ENCODE measurements at places on chromosomes 12 and 14.

- DNase-seq, result no peak
Observed at GRCh38 chr12:121277374-121277759, 19.1 kb downstream of the CAMKK2 start.

- DNase-seq, result no peak
Observed at GRCh38 chr14:63662776-63663175, 21.1 kb upstream of the WDR89 start.

- no peak for DNase-seq
Observed at GRCh38 chr12:103086471-103086870, 129.0 kb downstream of the ASCL1 start.

- no peak for DNase-seq
Observed at GRCh38 chr12:4424422-4424821, 21.2 kb downstream of the FGF6 start.

DNA sequence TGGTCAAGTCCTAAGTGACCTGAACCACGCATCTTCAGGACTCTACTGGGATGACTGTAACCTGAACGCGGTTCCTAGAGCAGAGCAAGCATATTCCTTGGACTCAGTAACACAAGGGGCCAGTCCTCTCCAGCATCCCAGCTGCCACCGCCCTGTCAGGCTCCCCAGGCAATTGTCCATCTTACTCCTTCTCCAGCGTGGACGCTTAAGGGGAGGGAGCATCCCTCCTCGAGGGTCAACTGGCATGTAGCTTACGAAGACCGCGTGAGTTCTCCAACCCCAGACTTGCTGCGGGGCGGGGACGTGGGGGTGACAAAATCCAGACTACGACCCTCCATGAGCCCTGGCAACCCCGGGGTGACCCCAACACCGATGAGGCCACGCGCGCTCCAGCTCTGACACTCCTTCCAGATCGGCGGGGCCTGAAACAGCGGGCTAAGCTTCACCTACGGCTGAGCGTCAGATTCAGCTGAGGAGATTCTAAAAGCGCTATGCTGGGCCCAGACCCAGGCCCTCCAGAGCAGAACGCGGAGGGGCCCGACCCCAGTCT, 846 bp upstream of the MTHFD1 start:
- DNase-seq, result no peak

DNA sequence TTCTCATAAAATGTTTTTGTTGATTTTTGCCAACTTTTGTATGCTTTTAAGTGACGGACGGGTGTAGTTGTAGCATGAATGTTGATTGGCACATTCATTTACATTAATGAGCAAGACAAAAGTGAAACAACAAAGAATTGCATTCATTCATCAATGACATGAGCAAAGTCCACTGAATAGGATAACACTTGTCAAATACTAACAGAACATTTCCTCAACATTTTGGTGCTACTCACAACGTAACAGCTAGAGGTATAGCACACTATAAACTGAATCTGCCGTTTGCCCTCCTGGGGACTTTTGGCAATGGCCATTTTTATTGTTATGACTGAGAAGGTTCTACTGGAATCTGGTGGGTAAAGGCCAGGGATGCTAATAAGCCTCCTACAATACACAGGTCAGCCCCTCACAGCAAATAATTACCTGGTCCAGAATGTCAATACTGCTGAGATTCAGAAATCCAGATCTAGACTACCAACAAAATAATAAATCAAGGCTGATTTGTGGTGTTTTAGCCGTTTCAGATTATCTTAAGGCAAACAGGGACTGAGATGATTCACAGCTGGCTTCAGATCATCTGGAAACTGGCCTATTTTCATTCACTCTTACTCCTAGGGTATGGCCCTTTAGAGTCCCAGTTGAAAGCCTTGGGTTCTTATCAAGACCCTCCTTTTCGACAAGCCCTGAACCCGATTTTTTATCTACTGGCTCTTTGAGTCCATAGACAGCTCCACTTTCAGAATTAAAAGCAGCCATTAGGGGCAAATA, 22.5 kb upstream of the CDKN3 start:
- DNase-seq, result no peak

GRCh38 chr12:99352269-99352668, 295.3 kb upstream of the GARIN6 start:
- DNase-seq, result no peak

DNA sequence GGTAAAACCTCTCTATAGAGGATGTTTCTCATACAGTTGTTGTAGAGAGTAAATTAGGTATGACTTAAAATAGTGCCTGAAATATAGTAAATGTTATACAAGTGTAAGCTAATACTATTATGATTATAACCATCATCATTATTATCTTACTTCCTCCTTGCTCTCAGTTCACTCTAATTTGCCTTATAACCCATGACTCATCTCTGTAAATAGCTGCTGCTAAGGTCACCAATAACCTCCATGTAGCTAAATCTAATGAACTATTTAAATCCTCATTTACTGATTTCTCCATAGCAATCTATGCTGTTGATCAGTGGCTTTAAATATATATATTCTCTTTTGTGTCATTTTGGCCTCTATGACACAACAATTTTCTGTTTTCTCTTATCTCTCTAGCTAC, 109.6 kb downstream of the RMST start:
- no peak for DNase-seq

DNA sequence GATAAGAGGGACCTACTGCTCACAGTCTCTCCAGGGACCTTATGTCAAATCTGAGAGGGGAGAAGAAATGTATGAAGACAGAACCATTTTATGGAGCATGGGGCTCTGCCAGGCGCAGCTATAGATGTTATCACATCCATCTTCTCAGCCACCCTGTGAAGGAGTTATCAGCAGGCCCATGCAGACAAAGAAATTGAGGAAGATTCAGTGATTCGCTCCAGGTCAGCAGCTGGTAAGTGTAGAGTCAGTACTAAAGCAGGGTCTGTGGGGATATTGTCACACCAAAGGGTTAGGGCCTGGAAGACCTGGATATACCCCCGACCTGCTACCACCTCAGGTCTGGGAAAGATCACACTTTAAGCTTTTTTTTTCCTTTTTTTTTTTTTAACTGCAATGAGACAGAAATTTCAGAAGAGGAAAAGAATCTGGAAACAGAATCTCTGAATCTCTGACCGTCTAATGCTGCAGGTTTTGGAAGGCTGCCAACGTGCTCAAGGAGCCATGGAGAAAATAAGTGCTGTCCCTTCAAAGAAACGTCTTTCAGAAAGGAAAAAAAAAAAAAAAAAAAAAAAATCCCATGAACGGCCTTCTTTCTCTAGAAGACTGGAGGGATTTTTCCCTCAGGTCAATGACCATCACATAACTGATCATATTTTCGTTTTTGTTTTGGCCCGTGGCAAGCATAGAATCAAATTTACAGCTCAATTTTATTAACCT, 73.3 kb upstream of the PLEKHG7 start:
- DNase-seq, result no peak

DNA sequence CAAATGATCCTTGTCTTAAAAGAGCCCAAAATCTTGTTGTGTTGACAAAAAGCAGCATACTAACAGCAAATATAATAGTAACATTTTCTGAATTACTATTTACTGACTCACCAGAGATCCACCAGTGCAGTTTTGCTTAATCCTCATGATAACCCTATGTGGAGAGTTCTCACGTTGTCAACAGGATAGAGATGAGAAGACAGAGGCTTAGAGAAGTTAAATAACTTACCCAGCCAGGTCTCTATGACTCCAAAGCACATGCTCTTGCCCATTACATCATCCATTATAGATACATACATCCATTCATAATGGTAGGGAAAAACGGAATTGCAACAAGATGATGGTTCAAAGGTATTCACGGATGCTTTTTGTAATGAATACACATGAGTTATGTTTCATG, 111.9 kb downstream of the PAX9 start:
- no peak for DNase-seq

- no peak for DNase-seq
Observed at GRCh38 chr12:21502872-21503271, 1.3 kb downstream of the GOLT1B start.

DNA sequence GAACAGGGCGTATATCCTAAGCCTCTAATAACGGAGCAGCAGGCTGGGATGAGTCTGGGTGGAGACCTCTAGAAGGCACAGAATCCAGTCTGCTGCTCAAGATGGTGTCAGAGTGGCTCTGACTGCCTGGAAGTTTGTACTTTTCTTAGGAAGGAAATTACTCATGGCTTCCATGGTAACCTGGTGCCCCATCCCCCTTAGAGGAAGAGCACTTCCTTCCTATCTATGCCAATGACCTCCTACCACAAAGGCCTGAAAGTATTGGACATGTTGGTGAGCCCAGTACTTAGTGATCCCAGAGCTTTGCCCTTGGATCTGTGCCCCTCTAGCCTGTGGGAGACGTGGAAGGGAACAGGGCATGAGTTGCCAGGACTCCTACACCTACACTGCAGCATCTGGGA, 1.5 kb downstream of the BATF start:
- no peak for DNase-seq

GRCh38 chr12:57904848-57905811, 36.2 kb upstream of the ATP23 start:
- no peak for DNase-seq

DNA sequence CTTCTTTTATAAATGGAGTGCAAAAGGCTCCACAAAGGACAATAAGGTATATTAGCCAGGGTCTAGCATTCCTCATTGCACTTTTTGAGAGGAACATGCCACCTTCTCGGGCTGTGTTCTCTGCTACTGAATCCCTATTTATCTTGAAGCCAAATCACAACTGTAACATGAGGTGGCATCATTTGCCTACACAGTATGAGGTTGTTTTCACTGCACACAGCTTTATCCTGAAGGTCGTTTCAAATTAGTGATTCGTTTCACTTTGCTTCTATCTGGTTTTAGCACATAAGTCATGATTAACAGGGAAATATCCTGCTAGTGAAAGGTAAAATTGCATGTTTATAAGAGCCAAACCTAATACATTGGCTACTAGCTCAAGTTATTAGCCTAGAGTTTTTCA, 153.8 kb downstream of the SLC35F4 start:
- DNase-seq, result no peak

DNA sequence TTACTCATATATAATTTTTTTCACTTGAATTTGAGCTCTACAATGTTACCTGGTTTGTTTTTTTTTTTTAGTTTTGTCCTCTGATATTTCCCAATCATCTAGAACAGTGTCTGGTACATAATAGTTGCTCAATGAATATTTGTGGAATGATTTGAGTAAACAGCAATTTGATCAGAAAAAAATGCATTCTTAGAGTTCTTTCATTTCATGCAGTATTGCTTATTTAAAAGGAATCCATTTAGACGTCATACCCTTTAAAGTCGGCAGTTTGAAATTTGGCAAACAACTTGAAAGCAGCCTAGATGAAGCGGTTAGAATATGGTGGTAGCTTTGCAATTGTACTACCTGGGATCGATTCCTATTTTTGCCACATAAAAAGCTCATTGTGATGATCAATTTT, 140.0 kb downstream of the PDE3A start:
- no peak for DNase-seq
